HS-5 (cell line): ENCODE measurements at places on chromosomes 11 and 22.

GRCh38 chr11:108235633-108236032 lies 12.8 kb downstream of the ATM start:
- no peak for DNase-seq

GRCh38 chr22:18031695-18032454 lies 7.5 kb upstream of the MICAL3 start:
- DNase-seq = peak; percentile 98

- DNase-seq = peak; percentile 51
Observed at GRCh38 chr11:122032317-122032716, 83.7 kb downstream of the BLID start.

DNA sequence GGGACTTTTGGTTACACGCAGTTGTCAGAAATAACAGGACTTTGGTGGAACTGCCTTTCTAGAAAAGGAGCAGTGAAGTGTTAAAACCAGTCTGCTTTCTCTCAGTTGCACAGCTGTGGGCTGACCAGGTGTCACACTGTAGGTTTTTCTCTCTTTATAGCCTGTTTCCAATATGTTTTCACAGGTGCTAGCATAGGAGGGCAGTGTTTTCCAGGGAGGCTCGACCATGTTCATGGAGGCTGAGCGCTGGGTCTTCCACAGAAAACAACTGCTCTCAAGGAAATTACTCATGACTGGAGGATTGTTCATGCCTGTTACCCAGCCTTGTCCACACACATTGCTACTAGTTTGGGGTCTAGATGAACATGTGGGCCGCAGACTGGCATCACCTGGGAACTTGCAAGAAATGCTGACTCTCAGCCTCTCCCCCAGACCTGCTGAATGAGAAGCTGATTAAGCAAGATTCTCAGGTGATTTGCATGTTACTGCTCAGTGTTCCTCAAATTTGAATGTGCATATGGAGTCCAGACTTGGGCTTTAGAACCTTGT lies 157.7 kb downstream of the MAML2 start:
- no peak for DNase-seq

GRCh38 chr11:43947003-43947500 lies 4.6 kb downstream of the C11orf96 start:
- DNase-seq = no peak

DNA sequence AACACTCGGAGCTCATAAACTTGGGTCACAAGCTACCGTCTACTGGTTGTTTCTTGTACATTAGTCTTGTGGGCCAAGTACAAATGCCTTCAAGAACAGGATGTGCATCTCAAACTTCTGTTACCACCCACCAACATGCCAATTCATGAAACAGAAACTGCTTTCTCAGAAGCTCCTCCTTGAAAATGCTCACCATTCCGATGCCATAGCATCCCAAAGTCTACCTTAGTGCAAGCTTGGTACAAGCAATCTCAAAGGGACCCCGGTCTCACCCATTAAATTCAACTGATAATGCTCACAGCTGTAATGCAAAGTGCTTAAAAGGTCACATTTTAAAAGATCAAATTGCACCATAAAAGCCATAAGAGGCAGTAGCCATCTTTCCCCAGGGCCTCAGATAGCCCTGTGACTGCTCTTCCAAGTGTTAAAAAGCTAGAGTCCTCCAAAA lies 31.8 kb upstream of the CCDC34 start:
- DNase-seq = no peak

DNA sequence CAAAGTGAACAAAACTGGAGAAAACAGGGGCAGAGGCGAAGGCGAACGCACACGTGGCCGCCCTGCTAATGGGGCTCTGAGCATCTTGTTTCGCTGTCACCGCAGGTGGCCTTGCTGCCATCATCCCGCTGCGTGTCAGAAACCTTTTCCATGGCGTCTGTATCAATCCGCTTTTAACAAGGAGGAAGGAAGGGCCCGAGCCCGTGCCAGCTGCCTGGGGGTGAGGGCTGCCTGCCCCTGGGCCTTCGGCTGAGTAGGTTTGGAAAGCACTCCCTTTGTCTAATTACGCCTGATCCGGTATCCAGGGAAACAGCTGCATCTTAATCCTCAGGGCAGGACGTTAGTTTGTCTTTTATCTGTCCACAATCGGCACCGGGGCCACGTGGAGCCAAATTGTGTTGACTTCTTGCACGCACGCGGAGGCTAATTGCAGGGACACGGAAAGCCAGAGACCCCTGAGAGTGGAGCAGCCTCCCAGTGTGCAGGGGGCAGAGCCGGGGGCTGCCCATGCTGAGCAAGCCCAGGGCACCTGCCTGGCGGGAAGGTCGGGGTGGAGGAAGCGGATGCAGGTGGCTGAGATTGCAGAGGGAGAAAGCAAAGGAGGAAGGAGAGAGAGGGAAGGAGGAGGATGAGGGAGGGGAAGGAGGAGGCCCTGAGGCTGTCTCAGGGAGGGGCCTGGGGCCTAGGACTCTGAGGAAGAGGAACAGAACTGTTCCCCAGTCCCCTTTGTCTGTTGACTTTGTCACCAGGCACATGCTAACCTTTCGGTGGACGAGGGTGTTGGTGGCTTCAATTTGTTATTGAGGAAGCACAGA lies 19.2 kb upstream of the TH start:
- no peak for DNase-seq

GRCh38 chr11:36248436-36248835 lies 40.8 kb downstream of the COMMD9 start:
- no peak for DNase-seq

GRCh38 chr11:73465871-73466270 lies 89.7 kb downstream of the RELT start:
- no peak for DNase-seq

GRCh38 chr22:47421846-47422245 lies 659.4 kb downstream of the TBC1D22A start:
- DNase-seq = no peak

GRCh38 chr11:134878785-134879184 lies 466.7 kb upstream of the B3GAT1 start:
- DNase-seq = no peak

GRCh38 chr11:43908191-43908590 lies 27.6 kb downstream of the ALKBH3 start:
- DNase-seq = no peak

- DNase-seq = no peak
Observed at GRCh38 chr11:14386895-14387480, 28.0 kb upstream of the RRAS2 start.

DNA sequence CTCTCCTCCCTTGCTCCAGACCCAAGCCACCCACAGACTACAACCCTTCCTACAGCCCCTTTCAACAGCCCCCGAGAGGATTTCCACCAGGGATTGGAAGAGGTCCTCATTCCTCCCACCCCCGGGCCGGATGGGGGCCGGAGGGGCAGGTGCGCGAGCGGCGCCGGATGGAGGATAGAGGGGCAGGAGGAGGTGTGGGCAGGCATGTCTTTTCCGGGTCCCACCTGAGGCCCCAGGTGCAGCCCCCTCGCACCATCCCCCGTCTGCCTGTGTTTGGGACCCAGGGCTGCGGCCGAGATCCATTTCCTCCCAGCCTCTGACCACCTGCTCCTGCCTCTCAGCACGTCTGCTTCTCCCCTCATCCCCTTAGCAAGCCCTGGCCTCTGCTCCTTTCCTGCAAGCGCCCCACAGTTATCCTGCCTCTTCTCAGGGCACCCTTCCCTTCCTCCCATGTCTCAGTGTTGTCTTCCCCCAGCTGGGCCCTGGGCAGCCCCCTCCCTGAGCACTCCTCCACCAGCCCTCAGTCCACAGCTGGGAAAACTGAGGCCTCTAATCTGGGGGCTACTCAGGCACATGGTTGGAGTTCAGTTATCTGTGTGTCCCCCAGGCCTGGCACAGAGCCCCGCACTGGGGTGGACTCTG lies 19.3 kb upstream of the CBX7 start:
- no peak for DNase-seq

- no peak for DNase-seq
Observed at GRCh38 chr22:38872831-38873248, 824 bp upstream of the CBX6 start.

GRCh38 chr11:81005595-81005994 lies 1564.8 kb upstream of the TENM4 start:
- DNase-seq = peak; percentile 91

GRCh38 chr22:29125443-29125778 lies 52.6 kb downstream of the KREMEN1 start:
- DNase-seq = no peak

DNA sequence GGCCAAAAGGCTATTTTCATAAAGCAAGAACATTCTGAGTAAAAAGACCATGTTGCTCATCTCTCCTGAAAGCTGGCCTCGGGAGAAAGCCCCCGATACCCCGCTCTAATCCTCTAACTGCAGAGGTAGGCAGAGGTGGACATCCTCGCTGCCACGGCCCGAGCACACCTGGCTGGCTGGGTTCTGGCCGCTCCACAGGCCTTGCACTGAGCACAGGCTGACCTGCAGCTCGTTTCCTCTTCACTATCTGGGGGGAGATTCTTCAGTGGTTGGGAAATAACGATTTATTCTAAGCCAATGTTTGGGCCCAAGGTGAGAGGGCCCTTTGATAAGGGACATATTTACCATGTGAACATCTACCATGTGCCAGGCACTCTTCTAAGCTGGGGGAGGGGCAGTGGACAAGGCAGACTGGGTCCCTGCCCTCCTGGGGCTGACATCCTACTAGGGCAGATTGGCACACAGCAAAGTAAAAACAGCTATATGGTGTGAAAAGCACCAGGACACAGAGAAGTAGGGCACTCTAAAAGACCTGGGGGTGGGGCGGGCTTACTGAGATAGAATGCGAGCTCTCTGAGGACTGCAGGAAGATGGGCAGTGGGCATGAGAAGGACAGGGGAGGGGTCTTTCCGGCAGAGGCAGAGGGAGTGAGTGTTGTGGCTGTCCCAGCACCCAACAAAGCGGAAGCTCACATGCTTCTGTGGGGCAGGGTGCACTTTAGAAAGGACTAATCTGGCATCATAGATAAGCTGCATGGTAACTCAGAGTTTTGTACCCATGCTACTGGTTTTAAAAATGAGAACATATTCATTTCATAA lies 65.5 kb upstream of the ARFGAP3 start:
- no peak for DNase-seq

GRCh38 chr11:83002053-83002452 lies 69.6 kb downstream of the RAB30 start:
- DNase-seq = no peak

GRCh38 chr11:86579406-86579731 lies 93.0 kb downstream of the ME3 start:
- no peak for DNase-seq

GRCh38 chr22:33776491-33776890 lies 143.8 kb downstream of the LARGE1 start:
- no peak for DNase-seq

GRCh38 chr11:83006877-83007330 lies 64.8 kb downstream of the RAB30 start:
- DNase-seq = no peak

GRCh38 chr22:32571761-32572160 lies 97.2 kb downstream of the FBXO7 start:
- no peak for DNase-seq

DNA sequence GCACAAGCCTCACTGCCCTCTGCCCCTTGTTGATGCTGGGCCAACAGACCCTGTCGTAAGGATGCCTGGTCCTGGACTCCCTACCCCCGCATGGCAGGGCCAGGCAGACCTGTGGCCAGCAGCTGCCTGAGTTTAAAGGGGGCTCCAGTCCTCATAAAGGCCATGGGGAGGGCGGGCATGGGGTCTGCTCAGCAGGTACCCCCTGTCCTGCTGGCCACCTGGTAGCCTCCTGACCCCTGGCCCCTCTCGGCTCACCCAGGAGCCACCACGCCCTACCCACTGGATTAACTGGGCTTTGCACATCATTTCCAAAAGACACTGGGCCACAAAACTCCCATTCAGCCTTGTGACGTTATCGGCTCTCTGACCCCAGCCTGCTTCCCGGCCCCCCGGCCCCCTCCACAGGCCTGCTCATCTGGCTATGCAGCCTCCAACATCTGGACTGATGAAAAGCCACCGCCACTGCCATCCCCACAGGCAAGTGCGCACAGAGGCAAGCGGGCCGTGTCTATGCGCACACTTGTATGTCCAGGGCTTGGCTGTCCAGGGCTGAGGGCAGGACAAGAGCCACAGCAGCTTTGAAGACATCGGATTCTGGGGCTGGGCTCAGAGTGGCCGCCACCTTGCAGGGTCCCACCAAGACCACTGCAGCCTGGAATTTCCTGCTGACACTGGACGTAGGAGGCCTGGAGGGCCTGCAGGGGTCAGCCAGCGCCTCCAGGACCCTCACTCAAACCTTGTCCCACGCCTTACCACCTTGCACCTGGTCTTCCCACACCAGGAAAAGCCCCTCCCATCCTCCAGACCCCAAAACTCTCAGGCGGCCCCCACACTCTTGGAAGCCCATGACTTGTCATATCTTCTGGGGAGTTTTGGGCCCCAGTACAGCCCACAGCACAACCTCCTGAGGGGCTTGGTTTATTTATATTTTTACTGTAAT lies 48.7 kb downstream of the IGF2 start:
- DNase-seq = no peak

- no peak for DNase-seq
Observed at GRCh38 chr11:62652161-62653006, 718 bp downstream of the INTS5 start.

- DNase-seq = peak; percentile 64
Observed at GRCh38 chr11:17972987-17973386, 39.9 kb downstream of the SERGEF start.

DNA sequence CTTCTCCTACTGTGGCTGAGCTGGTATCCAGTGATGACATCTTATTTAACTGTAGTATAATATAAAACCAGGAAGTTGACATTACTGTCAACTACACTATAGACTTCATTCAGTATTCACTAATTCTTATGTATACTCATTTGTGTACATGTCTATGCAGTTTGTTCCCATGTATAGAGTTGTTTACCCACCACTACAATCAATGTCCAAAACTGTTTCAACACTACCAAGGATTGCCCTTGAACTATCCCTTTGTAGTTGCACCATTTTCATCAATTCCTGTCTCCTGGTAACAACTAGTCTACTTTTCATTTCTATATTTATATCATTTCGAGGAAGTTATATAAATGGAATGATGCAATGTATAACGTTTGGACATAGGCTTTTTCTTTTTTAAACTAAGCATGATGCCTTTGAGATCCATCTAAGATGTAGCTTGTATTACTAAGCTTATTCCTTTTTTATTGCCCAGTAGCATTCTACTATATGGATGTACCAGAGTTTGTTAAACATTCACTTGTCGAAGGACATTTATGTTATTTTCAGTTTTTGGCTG lies 39.2 kb downstream of the TMEM135 start:
- no peak for DNase-seq

DNA sequence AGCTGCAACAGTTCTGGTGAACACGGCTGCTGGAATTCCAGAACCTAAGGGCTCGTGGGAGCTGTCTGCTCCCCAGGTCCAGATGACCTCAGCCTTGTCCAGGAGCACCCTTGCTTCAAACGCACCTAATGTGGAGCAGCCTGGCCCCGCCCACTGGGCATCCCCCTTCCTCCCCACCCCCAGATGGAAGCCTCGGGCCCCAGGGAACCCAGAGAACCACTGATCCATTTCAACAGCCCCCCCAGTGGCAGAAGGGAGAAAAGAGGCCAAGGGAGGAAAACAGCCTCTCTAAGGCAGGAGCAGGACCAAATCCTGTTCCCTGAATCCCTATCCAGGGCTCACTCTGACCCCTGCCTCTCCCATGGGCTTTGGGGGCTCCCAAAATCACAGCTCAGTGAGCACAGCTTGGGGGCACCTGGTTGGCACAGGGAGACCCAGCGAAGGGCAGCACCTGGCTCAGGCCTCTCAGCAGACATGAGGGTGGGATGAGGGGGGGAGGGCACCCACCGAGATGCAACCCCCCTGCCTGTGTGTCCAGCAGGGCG lies 1.2 kb downstream of the CYTH4 start:
- DNase-seq = no peak
